ENCODE measurements at places on chromosomes 3 and 15.

DNA sequence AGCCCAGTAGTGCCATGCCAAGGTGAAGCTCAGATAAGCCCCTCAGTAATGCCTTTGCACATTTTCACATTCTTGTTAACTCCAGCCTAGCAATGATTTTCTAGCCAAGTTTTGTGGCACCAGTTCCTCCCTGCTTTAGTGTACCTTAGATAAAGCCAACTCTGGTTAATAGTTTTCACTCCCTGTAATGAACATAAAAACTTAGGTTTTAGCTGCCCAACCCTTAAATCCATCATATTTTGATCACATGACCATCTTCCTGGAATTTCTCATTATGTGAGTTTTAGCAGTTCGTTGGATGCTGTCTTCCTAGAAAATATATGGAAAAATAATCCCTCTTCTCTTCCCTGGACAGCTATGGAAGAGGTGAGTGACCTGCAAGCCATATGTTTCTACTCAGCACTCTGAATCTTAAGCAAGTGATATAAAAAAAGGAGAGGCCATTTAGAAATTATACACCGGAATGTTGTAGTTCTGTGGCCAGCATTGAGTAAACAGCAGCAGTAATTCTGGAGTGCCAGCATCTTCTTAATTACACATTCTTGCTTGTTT lies 62.2 kb upstream of the P2RY1 start:
- DNase-seq = no peak

GRCh38 chr15:20280933-20281463 lies 260.6 kb downstream of the GOLGA6L6 start:
- no peak for DNase-seq

DNA sequence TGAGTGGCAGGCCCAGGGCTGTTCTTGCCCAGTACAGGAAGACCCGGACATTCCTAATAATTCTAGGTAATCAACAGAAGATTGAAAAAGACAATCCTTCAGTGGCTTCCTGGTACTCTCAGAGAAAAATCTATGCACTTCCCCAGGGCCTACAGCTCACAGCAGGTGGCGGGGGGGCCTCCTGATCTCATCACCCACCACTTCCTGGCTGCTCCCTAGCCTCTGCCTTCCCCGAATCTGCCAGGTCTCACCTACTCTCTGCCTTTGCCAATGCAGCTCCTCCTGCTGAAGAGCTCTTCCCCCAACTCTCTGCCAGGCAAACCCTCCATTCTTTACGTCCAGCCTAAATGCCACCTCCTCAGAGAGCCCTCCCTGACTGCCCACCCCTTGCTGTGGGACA lies 37.5 kb downstream of the EHD4 start:
- DNase-seq = no peak

DNA sequence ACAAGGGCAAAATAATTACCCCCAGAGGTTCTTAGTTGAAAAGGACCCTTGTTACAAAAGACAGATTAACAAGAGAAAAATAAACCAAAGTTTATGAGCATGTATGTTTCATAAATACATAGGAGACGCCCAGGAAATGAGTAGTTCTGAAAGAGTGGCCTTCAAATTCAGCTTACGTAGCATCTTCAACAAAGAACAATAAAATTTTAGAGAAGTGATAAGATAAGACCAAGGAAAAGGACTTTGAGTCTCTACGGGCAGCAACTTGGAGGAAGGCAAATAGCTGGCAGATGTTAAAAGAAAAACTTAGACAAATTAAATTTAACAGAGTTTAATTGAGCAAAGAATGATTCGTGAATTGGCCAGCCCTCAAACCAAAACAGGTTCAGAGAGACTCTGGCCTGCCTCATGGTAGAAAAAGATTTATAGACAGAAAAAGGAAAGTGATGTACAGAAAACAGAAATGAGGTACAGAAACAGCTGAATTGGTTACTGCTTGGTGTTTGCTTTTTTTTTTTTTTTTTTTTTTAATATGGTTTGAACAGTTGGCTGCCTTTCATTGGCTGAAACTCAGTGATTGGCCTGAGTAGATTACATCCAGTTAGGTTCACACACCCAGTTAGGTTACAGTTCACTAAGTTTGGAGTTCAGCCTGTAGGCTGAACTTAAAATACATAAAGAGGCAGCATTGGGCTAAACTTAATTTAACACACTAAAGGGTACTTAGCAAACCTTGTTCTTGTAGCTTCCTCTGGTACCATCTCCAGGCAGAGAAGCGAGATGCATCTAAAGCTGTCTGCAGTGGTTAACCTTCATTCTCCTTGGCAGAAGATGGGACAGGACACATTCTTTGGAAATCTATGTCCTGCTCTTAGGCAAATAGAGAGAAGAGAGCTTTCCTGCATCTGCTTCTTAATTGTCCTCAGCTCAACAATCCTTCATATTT lies 23.2 kb downstream of the C2CD4B start:
- no peak for DNase-seq

- DNase-seq = no peak
Measured at GRCh38 chr3:132404276-132404675, 13.0 kb upstream of the DNAJC13 start.

DNA sequence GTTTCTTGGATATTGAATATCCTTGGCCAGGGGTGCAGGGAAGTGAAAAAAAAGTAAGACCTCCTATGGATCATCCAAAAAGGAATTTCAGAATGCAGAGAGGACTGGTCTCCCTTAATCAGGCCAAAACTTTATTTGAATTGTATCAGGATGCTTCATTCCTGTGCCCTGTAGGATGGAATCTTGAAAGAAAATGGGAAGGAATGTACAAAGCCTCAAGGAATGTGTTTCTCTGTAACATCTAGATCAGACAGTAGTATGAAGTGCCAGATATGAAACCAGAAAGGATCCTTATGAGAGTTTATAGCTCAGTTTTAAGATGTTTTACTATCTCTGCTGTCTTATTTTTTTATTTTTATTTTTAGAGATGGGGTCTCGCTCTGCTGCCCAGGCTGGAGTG lies 6.5 kb upstream of the GSK3B start:
- peak; percentile 63 for DNase-seq

- peak; percentile 69 for DNase-seq
Measured at GRCh38 chr3:42117175-42118008, 26.2 kb downstream of the TRAK1 start.

GRCh38 chr15:71788646-71789579 lies 21.4 kb upstream of the NR2E3 start:
- no peak for DNase-seq

DNA sequence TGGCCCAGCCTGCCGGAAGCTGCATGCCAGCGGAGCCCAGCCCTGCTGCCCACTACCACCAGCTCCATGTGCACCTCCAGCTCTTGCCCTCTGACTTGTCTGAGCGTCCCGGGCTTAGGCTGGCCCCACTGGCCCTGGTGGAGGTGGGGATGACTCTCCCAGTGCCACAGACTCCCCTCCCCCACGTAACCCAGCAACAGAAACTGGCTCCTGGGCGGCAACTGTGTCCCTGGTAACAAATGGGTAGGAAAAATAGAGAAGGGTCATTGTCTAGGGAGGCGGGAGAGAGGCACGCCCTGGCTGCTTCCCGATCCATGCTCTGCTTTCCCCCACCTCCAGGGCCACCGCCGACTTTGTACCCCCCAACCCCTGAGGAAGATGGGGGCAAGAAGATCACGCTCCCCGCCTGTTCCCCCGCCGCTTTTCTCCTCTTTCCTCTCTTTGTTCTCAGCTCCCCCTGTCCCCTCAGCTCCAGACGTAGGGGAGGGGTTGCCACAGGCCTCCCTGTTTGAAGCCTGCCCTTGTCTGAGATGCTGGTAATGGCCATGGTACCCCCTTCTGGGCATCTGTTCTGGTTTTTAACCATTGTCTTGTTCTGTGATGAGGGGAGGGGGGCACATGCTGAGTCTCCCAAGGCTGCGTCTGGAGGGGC lies 10.8 kb upstream of the SEMA3B start:
- DNase-seq = no peak
